ENCODE measurements at places on chromosomes 5 and 9.

DNA sequence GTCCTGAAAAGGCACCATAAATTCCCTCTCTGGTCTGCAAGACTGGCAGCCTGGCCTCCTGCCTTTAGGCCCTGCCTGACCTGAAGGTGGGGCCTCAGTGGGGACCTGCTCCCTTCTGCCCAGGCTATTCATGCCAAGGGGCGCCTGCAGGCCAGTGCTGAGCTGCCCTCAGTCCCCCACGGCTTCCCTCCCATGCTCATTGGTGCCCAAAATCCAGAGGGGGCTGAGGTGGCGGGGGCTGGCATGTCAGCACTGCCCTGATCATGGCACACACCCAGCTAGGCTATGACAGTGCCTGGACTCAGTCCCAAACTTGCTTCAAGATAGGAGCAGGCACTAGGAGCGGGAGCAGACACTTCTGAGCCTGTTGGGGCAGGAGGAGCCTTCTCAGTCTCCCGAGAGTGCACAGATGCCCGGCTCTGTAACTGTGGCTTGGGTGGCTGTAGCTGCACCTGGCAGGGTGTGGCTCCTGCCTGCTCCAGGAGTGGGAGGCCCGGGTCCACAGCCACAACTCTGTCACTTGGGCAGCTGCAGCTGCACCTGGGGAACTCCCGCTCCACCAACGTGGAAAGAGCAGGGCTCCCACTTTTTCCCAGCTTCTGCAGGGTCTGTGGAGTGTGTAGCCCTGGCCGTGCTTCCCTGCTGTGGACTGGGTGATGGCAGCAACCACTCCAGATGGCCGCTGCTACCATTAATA, 49.0 kb downstream of the NDUFAF2 start:
- DNase-seq, result no peak

- no peak for DNase-seq
These were observed 8.3 kb downstream of the KIF2A start for GRCh38 chr5:62314213-62314830.

DNA sequence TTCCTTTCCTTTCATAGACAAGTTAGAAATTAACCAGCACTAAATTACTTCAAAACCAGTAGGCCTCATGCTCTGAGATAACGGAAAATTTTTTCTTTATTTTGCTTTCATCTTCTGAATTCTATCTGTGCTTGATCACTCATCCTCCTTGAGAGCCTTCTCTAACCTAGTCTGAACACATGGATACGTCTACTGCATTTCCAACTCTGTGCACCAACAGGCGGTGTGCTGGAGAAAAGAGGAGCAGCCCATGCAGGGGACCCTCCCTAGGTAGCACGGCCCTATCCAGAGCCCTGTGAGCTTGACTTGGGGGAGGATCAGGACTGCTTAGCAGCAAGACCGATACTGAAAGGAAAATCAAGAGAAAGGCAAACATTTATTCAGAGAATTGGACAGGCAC, 149.8 kb downstream of the AUH start:
- DNase-seq, result no peak

DNA sequence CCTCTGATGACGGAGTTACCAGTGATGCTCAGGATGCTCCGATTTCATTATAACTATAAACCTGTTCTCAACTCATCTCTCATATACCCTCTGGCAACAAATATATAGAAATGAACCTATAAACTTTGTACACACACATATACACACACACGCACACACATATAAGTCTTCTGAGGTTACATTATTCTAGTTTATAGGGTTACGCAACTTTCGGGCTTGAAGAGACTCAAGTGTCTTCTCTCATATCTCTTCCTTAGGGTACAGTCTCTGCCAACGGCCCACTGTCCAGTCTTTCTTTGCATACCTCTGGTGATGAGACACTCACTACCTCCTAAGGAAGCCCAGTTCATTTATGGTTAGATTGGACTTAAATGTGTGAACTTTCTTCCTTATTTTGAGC, 69.4 kb upstream of the TBC1D2 start:
- no peak for DNase-seq
